ENCODE measurements at places on chromosomes 1 and 21.

DNA sequence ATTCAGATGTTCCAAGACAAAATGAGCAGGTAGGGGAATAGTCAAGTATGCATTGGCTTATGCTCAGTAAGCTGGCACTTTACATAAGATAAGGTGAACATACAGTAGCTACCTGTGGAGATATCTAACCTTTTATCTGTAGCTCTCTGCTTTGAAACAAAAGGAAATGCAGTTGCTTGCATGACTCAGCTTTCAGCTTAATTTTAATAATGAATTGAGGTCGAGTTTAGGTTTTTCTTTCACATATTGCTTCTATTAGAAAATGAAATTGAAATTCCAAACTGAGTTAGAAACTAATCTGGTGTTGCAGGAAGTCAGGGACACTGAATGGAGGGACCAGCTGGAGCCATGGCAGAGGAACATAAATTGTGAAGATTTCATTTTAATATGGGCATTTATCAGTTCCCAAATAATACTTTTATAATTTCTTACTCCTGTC is 8.3 kb downstream of the FRRS1 start:
- no peak for DNase-seq

- DNase-seq, result no peak
Measured at GRCh38 chr1:5980314-5981008, 11.8 kb downstream of the NPHP4 start.

DNA sequence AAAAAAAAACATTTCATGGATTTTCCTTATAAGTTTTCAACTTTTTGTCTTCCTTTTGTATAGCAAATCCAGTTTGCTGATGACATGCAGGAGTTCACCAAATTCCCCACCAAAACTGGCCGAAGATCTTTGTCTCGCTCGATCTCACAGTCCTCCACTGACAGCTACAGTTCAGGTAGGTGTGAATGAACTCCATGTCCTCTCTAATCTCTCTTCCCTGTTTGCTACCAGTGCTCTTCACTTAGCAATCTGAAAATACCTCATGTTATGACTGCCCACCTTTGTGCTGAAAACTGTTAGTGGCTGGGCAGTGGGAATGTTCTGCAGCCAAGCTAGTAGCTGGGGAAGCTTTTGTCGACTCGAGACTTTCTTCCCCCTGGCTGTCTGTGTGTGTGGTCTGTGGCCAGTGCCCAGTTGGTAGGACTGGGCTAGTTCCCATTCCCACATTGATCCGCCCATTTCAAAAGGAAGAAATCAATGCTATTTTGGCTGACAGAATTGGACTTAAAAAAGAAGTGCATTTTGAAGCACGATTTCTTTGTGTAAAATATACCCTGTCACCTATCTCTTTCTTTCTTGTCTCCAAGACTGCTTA is 24.5 kb downstream of the AHCYL1 start:
- DNase-seq, result no peak

DNA sequence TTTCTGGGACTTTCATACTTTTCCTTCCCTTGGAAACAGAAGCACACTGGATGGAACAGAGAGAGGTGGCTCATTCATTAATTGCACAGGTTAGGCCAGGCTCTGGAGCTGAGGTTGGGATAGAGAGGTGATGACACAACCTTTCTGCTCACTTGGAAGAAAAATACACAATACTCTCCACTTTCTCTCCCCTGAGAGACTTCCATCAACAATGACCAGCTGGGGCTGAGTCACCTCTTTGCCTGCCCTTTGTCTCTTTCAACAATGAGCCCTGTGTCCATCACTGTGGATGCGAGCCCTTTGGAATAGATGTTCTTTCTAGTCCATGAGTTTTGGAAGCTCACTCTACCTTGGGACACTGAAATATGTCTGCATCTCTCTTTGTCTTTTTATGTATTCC is 43.1 kb downstream of the ATP2B4 start:
- no peak for DNase-seq

DNA sequence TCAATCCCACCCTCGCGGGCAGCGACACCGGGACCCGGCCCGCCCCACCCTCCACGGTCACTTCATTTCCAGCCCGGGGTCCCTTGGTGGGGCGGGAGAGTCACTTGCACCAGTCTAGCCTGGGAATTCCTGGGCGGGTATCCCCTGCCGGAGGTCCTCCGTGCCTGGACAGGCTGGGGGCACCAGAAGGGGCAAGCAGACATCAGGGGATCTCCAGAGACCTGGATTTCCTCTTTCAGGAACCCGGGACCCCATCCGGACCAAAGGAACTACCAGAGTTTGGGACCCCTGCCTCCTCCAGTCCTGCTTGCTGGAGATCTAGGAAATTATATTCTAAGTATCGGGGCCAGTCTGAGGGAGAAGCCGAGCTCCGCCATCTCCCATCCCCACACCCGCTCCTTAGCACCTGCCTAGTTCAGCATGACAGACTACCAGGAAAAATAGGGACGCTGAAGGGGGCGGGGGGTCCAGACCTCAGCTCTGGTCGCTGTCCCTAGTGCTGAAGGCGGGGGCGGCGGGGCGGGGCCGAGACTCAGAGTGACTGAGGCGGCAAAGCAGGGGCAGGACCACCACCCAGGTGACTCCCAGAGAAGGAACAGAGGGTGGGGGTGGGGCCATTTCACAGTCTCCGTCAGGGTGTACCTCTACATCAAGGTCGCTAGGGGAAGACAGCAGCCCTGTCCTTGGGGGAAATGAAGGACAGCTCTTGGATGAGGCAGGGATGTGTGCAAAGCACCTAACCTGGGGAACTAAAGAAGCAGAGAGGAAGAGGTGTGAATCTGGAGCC is 832 bp downstream of the HCN3 start:
- peak; percentile 67 for DNase-seq

DNA sequence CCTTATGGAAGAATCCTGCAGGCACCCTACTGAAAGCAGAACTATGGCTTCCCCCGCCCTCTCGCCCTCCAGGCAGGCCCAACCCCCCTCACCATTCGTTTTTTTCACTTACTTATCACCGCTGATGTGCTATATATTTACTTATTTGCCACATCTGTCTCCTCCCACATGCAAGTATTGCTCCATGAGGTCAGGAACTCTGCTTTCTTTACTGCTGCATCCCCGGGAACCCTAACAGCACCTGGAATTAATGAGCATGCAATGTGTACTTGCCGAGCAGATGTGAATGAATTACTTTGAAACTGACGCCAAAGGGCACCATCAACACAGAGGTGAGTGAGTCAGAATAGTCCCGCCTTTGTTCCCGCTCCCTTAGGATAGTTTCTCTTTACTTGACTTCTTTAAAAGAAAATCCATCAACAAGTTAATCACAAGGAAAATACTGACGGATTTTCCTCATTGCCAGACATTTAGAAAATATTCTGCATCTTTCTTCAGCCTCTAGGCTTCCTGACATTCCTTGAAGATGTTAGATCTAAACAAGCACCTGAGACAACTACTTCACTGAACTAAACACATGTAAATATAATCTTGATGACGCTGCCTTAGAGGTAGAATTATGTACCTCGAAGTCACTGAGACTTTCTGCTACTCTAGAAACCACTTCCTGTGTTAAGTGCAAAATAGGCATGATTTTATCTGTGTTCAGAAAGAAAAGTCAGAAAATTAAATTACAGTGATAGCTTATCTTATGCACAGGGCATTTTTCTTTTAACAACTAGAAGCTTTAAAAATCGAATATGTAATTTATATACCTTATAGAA is 17.5 kb upstream of the RAB4A start:
- no peak for DNase-seq

DNA sequence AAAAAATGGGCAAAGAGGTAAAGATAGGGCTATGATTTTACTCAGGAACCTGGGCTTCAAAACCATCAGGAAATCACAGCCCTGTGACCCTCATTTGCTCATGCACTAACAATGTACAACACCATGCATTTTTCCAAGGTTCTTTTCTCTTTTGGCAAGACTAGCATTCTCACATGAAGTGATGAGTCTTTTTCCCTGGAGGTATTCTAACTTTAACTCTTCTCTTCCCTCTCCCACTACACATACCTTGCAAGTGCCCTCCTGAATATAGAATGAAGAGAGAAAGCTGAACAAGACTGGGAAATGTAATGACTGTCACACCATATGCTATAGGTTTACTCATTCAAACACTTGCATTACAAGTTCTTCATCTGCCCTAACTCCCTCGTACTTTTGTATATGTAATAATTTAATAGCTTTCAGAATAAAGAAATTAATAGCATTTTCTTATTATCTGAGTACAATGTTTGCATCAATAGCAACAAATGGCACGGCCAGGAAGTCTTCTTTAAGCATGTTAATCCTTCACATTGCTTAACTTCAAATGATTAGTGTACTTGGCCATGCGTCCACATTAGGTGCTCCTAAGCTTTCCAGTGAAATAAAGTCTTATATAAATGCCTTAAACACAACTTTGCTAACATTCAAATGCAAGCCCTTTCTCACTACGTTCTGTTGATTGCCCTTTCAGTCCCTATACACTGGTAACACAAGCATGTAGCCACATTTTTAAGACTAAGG is 1.8 kb downstream of the NIBAN1 start:
- DNase-seq, result no peak

DNA sequence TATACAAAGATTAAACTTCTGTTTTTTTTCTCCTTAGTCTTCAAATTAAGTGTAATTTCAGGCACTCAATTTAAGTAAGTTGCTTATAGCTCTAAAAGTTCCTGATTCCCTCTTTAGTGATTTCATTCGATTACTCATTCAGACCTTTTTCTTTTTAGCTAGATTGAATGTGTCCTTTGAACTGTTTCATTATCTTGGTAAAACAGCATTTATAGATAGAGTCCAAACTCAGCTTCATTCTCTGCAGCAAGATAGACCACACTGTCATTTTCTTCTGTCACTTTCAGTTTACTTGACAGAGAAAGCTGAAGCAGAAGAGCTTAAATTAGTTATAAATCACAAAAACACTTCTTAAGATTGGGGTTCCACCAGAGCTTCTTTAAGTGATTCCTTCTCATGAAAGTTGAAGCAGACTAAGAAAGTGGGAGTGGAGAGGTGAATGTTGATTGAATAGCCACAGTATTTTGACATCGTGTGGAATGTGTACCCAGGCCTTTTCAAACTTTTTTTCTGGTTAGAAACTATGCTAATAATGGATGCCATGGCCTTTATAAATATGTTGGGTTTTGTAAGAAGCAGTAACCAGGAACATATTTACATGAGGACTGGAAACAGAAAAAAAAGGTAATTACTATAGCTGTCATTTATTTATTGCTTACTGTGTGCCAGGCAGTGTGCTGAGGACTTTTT is 52.2 kb downstream of the ZBTB40 start:
- no peak for DNase-seq

GRCh38 chr1:62732331-62732730 is 44.1 kb upstream of the DOCK7 start:
- DNase-seq, result no peak

- no peak for DNase-seq
Measured at GRCh38 chr1:67597336-67597735, 87.7 kb upstream of the GADD45A start.

GRCh38 chr1:109248444-109248796 is 919 bp upstream of the CELSR2 start:
- DNase-seq, result no peak

GRCh38 chr1:150576367-150576711 is 3.1 kb downstream of the MCL1 start:
- DNase-seq, result no peak

DNA sequence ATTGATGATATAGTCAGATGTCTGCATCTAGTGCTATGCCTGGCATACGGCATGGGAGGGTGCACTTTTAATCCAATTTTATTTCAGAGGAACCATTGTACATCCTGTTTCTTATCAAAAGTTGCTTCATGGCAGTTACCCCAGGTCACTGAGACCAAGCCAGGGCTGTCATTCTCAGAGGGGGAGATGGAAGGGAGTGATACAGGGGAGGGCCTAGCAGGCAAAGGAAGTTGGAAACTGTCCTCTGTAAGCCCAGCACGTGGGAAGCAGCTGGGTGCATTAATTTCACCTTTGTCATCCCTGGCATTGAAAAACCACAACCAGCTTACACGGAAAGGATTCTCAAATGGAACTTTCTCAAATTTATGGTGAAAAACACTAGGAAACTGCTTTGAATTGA is 458.7 kb upstream of the ADAMTS5 start:
- no peak for DNase-seq

- DNase-seq, result no peak
Measured at GRCh38 chr1:36382231-36382630, 3.5 kb downstream of the STK40 start.

- DNase-seq, result no peak
Measured at GRCh38 chr1:204199579-204199978, 3.3 kb upstream of the KISS1 start.

DNA sequence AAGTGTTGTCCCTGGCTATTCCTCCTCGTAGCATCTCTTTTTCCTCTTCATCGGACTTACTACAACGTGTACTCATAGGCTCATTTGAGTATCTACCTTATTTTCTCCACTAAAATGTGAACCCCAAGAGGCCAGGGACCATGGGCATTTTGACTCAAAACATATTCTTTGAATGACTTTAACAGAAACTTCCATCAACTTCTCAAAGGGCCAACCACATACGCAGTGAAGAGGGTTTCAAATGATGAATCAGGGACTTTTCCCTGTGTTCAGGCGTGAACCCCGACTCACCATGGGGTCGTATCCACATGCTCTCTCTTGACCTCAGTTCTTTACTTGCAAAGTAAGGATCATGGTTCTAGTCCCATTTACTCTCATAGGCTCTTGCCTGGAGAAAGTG is 20.2 kb upstream of the GPR137B start:
- no peak for DNase-seq

DNA sequence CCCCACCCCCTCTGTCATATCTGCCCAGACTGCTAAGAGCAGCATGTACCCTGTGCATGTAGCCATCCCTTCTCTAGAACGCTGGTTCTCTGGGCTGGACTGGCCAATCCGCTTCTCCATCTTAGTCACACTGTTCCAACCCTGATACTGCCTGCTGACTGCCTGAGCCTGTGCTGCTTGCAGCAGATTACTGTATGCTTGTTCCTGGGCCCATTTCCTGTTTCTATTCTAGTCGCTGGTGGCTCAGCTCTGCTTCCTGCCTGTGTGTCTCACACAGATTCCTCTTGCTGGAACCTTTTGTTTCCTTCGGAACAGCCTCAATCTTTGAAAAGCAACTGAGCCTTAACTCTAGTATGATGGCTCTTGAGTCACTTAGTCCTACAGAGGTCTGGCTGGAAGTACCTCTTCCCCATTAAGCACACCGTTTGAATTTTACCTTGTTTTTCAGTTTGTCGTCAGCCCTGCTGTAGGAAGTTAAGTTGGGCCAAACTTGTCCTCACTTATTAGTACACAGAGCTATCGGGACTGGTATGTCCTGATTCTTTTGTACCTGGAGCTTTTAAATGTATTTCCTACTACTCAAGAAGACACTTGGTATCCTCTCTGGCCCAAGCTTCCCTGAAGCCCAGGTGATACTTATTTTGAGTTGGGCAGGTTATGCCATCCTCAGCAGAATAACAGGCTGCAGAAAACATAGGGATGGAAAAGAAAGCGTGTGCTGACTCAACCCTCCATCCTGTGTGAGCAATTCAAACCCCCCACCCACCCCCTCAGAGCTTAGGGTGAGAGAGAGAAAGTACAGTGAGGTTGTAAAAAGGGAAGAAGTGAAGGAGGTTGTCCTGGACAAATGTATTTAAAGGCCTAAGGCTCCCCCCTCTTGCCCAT is 43.4 kb upstream of the PIGV start:
- DNase-seq, result peak; percentile 44

GRCh38 chr1:243890576-243890975 is 40.5 kb upstream of the AKT3 start:
- DNase-seq, result no peak

- no peak for DNase-seq
Measured at GRCh38 chr1:74523873-74524480, 11.6 kb upstream of the LRRC53 start.
